Astrocyte of the hippocampus (primary cell): ENCODE measurements at places on chromosomes 5 and 9.

DNA sequence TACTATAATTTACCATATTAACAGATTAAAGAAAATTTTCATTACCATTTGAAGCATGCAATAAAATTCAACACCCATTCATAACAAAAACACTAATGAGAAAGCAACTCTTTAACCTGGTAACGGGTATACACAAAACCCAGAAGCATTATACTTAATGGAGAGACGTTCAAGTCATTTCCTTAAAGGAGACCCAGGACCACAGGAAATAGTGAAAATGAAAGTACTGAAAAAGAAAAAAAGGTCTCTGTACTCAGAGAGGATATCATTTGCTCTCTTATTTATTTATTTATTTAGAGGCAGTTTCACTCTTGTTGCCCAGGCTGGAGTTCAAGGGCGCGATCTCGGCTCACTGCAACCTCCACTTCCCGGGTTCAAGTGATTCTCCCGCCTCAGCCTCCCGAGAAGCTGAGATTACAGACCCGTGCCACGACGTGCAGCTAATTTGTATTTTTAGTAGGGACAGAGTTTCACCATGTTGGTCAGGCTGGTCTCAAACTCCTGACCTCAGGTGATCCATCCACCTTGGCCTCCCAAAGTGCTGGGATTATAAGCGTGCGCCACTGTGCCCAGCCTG, 61.6 kb downstream of the SETX start:
- DNase-seq = no peak

DNA sequence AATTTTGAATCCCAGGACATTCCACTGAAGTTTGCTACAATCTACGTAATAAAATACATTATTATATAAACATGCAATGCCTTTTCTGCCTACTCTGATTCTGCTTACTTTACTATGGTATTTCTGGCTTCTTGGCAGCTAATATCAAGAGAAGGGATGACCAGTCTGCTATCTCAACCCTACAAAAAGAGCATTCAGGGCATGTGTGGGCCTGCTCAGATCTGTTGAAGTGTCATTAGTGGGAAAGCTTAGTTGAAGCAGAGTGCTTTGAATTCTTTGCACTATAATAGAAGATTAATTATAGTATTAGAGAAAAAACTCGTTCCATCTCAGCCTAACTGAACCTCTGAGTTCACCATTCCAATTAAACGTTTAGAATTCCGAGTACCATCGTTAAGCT, 339.5 kb upstream of the ISL1 start:
- DNase-seq = no peak

DNA sequence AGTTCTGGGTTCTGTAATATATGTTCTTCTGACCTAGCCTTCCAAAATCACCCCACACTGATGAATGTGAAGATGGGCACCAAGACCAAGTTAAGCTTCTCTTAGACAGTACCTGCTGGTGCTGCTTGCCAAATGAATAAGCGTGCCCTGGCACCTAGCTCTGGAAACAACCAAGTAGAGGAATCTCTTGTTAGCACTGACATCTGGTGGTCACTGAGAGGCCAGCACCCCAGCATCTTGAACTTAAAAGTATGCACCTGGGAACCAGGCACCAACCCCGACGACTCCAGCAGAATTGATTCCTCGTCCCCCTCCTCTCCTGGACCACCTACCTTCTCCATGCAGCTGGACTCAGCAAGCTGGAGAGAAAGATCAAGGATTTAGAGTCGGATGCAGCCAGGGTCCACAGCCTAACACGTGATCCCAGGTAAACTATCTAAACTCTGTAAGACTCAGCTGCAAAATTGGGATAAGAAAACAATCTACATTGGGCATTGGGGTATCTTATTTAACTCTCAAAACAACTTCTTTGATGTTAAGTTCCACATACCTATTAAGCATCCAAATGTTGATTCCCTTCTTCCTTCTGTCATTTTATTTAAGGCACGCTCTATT, 89.8 kb downstream of the SLC1A3 start:
- peak; percentile 80 for DNase-seq

DNA sequence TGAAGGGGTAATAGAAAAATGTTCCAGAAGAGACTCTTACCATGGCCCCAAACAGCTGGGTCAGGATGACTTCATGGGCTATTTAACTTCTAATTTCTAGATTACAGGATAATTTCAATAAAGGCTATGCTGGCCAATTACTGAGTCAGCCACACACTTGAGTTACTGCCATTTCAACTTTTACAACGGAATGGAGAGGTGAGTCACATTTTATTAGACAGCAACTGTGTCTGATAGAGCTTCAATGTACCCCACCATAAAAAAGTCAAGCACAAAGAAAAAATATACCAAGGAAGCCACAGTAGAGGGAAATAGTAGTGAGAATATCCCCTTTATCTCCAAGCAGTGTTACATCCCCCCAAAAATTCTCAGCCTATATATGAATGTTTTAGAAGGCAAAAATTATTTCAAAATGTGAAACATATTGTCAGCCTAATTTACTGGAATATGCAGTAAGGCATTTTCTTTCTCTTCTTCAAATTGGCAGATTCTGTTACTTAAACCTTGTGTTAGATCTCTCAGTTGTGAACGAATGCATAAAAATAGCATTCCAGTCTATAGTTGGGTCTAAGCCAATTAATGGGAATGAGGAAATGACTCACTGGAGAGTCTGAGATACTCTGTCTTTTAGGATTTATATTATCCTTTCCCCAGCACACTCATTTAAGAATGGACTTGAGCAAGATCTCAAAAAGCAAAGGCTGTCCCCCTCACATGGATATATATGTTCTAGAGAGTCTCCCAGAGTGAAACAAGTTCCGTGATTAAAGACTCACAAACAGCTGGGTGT, 47.1 kb upstream of the RAI14 start:
- peak; percentile 87 for DNase-seq

- no peak for DNase-seq
Measured at GRCh38 chr5:141771562-141771961, 89.5 kb upstream of the ARAP3 start.

DNA sequence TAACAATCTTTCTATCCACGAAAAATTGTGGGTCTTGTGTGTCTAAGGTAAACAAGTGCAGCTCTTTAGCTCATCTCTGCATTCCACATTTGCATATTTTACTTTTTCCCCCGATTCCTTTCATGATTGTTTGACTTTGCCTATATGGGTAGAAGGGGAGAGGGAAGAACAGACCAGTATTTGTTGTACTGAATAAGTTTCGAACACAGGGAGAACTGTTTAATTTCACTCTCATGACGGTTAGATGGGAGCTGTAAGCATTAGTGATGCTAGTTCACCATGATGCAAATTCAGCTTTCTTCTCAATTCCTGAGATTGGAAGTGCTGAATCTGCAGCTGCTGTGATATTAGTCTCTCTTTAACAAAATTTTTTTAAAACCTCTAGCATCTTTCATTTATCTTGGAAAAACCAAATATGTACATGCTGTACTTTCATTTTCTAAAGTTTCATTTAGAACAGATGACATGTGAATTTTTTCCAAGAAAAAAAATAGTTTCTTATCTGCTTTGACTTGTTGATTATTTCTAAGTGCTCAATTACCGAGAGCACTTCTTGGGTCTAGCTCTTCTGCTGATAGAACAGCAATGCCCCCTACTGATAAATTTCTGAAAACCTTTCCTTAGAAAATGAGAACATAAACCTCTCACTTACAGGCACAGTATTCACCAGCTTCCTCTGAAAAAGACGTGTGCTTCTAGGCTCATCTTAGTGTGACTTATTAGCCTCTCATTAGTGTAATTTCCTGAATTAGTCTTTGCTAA, 149.5 kb downstream of the BAAT start:
- peak; percentile 62 for DNase-seq

DNA sequence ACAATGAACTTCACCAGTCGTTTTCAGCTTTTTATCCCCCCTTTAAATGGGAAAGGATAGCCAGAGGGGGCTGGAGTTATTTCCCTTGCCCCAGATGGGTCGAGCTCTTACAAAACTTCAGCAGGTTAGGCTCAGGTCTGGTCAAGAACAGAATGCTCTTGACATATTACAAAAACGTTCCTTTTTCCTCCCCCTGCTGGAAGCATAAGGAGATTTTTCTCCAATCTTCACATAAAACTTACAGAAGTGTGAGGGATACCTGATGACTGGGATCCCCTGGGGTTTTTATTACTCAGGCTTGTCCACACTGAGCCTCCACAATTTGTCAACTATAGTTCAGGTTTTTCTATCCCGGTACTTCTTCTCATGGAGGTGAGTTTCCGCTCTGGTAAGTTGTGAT, 60.8 kb downstream of the CSF2 start:
- DNase-seq = peak; percentile 13

DNA sequence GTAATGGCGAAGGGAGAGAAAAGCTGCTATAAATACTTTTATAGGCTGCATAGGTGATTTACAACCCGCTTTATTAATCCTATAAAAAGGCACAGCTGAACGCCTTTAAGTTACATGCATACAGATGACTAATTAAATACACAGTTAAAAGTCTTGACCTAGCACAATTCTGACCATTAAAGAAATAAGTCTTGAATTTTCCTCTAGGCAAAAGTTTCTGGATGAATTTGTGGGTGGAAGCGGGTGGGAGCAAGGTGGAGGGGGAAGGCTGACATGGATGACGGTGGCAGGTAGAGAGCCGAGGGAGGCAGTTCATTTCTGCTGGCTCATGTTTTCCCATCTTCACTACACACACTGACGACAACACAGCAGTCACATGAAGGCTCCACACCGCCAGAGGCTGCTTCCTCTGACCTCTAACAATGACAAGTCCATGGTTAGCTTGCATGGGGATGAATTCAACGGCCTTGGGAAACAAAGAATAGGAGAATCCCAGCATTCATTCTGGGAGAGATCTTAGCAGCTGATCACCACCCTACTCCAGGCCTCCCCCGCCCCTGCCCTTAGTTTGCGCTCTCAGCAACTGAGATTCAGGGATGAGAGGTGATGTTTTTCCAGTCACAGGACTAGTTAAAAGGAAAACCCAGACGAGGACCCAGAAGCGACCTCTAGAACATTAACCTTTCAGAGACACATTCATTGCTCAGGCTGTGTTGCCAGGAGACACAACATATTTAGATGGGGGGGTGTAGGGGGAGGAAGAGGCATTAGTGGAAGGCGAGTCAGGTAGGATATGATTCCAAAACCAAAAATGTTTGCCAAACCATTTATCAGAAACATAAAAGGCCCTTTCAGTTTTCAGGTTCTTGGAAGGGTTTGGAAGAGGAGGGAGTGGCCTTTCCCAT, 329.3 kb downstream of the PIK3R1 start:
- no peak for DNase-seq

DNA sequence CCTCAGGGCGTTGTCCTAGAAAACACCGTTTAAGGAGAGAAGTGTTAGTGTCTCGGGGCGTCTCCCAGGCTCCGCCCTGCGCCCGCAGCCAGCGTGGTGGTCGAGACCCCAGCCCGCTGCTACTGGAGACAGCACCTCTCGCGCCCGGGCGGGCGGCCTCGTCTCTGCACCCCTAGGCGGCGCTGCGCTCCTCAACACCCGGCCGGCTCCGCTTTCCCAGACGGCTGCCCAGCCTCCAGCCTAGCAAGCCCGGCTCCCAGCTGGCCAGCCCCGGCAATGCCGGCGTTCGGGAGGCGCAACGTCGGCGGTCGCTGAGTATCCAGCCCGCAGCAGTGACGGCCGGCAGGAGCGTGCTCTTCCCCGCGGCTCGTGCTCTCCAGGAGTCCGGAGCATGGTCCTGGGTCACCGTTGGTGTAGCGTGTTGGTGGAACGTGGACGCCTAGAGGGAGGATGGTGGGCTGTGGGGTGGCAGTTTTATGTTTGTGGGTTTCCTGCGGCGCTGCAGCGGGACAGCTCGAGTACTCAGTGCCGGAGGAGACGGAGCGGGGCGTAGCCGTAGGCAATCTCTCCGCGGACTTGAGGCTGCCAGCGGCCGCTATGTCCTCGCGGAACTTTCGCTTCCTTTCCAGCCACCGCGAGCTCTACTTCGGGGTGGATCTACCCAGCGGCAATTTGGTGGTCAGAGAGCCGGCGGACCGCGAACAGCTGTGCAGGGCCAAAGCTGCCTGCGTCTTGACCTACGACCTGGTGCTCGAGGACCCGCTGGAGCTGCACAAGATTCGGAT, 536 bp downstream of the PCDHAC1 start:
- peak; percentile 83 for DNase-seq

GRCh38 chr5:103111468-103111867, 8.5 kb downstream of the GIN1 start:
- no peak for DNase-seq

- DNase-seq = no peak
Measured at GRCh38 chr9:99403371-99403770, 181.3 kb downstream of the SEC61B start.

- DNase-seq = peak; percentile 9
Measured at GRCh38 chr5:139523635-139524445, 37.3 kb upstream of the UBE2D2 start.

DNA sequence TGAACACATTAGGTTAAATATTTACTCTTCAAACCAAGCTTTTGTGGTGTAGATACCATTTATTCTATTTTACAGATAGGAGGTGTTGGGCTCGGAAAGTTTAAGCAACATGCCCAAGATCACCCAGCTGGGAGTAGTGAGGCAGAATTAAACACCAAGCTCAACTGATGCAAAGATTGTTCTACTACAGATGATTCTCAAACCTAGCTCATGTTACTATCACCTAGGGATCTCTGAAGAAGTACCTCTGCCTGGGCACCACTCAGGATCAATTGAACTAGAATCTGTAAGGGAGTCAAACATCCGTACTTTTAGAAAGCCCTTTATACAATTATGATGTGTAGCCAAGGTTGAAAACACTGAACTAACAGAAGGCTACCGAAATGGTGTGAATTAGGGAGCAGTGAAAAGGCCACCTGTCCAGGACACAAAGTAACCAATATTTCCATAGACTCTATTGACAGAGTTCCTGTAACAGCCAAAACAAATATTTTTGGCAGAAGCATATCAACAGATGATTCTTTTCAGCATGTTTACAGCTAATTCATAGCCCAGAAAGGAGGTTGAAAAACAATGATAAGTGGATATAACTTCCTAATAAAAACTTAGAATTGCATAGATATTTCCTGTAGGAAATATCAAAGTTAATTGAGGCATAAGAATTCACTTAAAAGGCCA, 158.5 kb upstream of the PTGER4 start:
- no peak for DNase-seq

DNA sequence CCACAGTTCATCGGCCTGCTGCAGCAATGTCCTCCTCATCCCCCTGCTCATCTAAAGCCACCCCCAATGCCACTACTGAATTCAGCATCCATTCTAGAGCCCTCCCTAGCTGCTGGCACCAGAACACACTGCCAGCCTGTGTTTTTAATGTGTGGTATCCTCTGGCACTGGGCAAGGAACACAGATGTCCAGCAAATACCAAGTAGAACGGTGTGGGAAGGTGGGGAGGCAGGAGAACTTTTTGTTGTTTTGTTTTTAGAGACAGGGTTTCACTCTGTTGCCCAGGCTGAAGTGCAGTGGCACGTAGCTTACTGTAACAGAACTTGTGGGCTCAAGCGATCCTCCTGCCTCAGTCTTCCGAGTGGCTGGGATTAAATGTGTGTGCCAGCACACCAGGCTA, 4.7 kb downstream of the HDHD3 start:
- DNase-seq = no peak

DNA sequence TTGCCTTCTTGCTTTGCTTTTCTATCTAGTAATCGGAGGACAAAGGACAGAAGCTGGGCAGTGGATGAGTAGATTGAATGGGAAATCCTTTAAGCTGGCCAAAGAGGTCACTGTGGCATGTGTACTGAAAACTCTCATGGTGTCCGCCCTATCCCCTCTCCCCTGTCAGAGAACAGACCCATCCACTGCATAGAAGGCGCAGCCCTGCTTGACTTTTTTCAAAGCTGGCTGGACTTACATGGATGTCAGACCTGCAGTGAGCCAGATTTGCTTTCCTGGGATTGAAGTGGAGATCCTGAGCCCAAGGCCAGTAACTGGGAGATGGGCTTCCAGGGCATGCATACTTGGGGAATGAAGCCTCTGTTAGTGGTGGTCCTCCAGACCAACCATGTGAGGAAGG, 329.5 kb downstream of the TRPM3 start:
- no peak for DNase-seq

- no peak for DNase-seq
Measured at GRCh38 chr9:126235336-126236243, 91.0 kb upstream of the MVB12B start.
